Activated gamma-delta T cell treated with anti-CD3 and anti-CD28 coated beads, Interleukin-2, amount 50 U/mL, for 16 hours (primary cell): ENCODE measurements at places on chromosomes 12 and 14.

- no peak for DNase-seq
These were observed 406.7 kb downstream of the NOVA1 start for GRCh38 chr14:26191123-26191522.

- no peak for DNase-seq
These were observed 74.7 kb downstream of the TMTC1 start for GRCh38 chr12:29709054-29709453.

- no peak for DNase-seq
These were observed 6.6 kb upstream of the AAAS start for GRCh38 chr12:53328043-53328435.

GRCh38 chr14:76926521-76927251 is 100.5 kb downstream of the LRRC74A start:
- peak; percentile 29 for DNase-seq

DNA sequence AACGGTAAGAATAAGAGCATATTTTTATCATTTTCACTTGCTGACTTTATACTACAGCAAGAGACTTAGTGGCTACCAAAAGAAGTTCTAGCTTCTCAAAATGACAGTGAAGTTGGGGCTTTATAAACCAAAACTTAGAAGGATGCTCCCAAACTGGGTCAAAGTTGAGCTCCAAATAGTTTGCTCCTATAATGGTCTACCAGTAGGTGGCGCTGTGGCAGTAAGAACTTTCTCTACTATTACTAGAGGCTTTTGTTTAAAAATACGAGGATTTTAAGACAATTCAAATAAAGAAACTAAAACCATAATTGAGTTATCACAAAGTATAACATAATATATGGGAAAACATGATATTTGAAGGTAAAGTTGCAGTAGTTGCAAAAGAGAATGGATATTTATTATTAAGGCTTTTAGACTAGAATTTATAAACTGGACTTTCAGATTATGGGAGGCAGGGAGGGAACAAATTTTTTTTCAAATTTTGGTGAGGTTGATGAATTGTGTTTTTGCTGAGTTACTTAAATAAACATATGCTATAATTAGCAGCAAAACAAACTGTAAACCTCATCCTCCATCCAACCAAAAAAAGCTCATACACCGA is 75.0 kb downstream of the TGFB3 start:
- peak; percentile 58 for DNase-seq

DNA sequence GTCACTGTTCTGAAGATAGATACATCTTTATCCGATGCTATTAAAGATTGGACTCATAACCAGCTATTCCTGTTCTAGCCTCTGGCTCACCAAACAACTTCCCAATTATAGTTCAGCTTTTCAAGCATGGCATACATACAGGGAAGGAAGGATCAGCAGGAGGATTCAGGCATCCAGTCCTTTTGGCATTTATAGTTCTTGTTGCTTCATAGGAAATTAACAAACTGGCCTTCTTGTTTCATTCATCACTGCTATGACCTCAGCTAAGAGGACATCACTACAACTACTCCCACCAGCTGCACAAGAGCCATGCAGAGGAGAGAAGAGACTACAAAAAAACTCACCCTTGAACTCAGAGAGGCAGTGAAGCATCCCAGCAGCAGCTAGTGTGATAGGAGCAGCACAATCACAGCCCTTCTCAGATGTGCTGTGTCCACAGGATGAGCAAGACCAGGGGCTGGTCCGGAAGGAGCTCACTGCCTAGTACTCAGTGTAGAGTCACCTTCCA is 100.5 kb downstream of the SPTSSA start:
- DNase-seq = no peak

DNA sequence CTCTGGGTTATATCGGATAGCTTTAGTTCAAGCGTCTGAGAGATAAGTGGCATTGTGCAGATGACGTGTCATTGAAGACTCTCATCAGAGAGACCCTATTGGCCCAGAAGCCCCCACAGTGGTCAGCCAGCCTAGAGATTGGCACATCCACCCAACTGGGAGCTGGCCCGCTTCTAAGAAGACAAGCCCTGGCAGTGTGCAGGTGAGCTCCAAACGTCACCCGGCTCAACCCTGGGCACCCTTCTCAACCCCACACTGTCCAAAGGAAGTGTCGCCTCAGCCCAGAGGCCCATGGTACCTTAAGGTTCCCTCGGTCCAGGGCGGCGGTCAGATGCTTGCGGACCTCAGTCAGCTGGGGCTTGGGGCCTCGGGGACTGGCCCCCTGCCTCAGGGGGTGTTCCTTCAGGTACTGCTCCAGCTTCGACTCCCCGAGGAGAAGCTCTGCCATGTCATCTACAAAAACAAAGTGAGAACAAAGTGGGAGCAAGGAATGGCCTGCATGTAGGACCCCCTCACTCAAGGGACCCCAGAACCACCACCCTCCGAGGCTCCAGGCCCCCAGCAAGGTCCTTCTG is 30.3 kb downstream of the TTC7B start:
- no peak for DNase-seq

- no peak for DNase-seq
These were observed 118.3 kb upstream of the SCAF11 start for GRCh38 chr12:46108721-46109120.

GRCh38 chr12:41311883-41312282 is 123.8 kb downstream of the PDZRN4 start:
- DNase-seq = no peak

- DNase-seq = no peak
These were observed 82.4 kb downstream of the ARL6IP4 start for GRCh38 chr12:123062681-123063486.

DNA sequence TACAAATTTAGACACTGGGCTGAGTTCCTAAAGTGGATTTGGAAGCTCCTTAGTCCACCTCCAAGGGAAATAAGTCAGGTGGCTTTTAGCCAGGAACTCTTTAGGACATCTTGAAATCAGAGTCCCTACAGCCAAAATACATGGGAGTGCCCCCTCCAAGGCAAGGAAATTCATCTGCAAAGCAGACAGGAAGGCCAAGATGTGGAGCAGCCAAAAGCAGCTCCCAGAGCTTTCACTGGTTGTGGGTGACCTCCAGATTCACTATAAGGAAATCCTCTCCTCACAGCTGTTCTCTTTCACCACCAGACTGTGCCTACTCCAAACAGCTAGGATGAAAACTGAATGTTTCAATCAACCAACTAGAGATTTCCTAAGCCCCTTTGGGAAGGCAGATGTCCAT is 6.6 kb downstream of the TTC9 start:
- no peak for DNase-seq

DNA sequence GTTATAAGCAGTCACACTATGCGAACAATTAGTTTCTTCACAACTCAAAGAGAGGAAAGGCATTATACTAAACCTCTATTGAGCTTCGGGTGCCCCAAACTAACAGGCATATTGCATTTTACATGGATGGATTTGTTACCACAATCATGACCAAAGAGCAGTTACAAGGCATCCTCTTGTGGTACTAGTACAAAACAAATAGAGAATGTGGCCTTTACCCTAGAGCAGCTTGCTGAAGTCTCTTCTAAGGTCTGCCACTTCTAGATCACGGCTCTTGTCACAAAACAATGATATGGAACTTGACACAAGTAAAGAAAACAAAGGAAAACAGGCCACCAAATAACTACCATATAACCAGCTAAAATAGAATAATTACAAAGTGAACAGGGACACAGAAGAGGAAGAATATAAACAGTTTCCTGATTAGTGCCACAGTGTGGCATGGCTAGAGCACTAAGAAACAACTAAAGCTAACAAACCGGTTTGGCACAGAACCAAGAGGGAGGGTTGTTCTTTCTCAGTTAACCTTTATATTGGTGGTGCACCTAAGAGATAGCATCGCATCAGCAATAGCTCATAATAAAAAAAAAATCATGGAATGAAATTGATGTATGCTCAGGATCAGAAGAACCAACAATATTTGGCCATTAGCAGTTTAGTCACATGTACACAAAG is 209.7 kb upstream of the ATP2B1 start:
- DNase-seq = no peak

DNA sequence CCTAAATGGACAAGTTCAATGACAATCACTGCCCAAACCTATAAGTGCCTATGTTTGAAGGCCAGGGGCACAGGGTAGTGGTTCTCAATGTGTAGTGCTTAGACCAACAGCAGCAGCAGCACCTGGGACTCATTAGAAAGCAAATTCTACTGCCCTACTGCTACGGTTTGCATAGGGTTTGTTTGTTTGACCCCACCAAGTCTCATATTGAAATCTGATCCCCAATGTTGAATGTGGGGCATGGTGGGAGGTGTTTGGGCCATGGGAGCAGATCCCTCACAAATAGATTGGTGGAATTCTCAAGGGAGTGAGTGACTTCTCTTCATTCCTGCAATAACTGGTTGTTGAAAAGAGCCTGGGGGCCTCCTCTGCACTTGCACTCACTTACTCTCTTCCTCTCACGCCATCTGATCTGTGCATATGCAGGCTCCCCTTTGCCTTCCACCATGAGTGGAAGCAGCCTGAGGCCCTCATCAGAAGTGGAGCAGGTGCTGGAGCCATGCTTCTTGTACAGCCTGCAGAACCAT is 39.5 kb downstream of the PPM1H start:
- no peak for DNase-seq

DNA sequence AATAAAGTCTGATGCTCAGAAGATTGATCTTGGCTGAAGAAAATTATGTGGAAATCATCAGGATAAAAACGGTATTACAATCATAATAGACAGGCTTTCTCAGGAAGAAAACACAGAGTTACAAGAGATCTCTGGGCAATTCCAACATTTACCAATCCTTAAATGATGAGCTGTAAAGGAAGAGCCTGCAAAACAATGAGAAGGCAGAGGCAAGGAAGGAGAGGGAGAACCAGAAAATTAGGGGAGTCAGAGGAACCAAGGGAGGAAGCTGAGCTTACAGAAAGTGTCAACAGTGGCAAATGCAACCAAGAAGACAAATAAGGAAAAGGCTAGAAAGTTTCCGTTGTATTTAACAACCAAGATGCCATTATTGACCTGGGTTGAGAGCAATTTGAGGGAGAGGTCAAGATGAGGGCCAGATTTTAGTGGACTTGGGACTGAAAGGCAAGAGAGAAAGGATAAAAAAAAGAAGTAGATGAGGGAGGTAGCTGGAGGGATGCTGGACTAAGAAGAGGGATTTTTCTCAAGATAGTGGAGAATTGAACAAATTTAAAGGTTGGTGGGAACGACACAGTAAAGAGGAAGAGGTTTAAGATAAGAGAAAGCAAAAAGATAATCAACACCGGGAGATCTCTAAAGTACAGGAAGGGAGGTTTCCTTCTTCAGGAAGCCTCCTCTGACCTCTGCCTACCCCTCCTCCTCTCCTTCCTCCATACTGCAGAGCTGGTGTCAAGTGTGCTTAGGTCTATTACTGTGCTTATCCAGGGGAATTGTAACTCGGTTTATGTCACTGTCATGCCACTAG is 116.9 kb downstream of the DUSP6 start:
- DNase-seq = no peak

DNA sequence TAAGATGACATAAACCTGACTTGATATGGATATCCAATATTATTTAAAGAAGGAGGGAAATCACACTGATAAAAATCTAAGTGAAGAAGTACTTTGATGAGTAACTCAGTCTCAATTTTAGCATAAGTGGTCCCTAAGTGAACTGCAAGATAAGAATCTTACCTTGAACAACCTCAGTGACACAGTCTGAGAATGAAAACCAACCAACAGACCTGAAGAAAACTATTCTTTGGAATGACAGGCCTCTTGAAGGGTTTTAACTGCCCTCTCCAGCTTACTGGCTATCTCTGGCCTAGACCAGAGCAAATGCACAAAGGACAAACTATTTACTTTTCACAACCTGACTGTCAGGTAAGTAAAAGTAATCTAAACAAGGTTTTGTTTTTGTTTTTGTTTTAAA is 44.7 kb downstream of the CPM start:
- no peak for DNase-seq

DNA sequence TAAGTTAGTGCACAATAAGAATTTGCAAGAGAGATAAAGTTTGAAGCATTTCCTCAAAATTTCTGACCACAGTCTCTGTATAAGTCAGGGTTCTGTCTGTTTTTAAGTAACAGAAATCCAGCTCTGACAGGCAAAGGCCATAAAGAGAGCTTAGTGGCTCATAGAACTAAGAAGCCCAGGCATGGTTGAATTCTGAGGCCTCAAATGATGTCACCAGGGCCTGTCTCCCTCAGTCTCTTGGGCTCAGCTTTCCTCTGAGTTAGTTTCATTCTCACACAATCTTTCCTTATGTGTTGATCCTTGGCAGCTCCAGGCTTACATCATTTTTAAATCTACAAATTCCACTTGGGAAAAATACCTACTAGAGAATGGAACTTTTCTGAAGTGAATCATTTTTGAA is 173.4 kb upstream of the ATP2B1 start:
- DNase-seq = no peak

GRCh38 chr14:63911404-63911803 is 58.6 kb downstream of the SYNE2 start:
- no peak for DNase-seq

GRCh38 chr12:132450418-132451171 is 39.4 kb upstream of the FBRSL1 start:
- DNase-seq = no peak

DNA sequence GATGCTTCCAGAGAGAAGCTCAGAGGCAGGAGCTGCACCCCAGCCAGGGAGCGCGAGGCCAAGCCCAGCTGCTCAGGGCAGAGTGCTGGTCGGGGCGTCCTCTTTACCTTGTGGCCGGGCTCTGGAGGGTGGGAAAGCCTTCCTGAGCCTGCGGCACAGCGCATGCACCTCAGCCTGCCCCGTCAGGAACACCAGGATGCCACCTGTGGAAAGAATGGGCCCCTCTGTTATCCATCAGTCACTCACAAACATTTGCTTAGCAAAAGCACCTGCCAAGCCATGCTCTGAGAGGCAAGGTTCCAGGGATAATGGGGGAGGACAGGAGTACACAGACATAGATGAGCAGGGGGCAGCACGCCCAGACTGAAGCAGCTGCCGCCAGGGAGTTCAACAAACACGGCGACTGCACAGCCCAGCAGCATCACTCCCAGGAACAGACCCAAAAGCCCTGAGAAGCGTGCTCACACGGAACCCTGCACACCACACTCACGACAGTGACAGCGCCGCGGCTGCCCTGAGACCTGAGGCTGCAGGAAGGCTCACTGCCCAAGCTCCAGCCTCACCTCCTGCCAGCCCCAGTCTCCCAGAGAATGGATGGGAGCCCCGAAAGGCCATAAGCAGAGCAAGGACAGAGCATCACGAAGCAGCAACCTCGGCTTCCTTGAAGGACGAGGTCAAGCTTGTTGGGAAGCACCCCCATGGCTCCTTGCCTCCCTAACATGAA is 21.8 kb downstream of the DHX37 start:
- DNase-seq = no peak

DNA sequence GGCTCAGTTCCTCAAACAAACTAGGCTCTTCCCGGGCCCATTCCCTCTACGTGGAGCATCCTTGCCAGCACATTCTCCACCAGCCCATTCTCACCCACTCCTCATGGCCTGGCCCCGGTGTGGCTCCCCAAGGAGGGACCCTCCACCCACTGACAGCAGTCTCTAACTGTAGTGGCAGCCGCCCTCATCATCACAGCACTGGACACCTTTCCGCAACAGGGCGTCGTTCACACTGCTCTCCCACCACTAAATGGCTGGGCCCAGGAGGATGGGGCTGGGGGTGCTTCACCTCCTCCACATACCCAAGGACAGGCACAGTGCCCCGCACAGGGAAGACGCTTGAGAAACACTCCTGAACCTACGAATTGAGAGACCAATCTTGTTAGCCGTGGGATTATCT is 123.0 kb downstream of the RIMBP2 start:
- DNase-seq = no peak

- DNase-seq = no peak
These were observed 75.9 kb downstream of the TNFAIP2 start for GRCh38 chr14:103199124-103199523.

- DNase-seq = no peak
These were observed at the start of gene CLEC14A for GRCh38 chr14:38255673-38256532. Gene CLEC14A, minus strand, starts transcription at chr14:38256093. Its CDS starts 71 bp downstream, at chr14:38256022.
